CD4-positive, alpha-beta T cell treated with Interleukin-6 for 4 hours (primary cell): ENCODE measurements at places on chromosomes 7 and 10.

- no peak for DNase-seq
Observed at GRCh38 chr7:15418264-15418663, 143.6 kb downstream of the AGMO start.

- DNase-seq, result no peak
Observed at GRCh38 chr10:114650266-114650665, 7.8 kb downstream of the ABLIM1 start.

DNA sequence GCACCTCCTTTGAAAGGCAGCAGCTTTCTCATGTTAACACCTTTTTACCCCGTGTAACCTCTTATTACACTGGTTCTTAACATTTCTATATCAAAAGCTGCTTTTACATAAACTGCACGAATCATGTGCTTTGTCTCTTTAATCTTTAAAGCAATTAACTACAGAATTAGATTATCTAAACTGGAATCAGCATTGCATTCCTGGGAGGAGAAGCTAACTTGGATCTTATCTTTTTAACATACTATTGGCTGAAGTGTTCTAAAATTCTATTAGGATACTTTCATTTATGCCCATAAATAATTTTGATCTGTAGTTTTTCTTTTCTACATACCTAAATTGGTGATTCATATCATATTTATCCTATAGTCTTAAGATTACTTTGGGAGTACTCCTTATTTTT is 428.4 kb upstream of the IGFBP3 start:
- no peak for DNase-seq

DNA sequence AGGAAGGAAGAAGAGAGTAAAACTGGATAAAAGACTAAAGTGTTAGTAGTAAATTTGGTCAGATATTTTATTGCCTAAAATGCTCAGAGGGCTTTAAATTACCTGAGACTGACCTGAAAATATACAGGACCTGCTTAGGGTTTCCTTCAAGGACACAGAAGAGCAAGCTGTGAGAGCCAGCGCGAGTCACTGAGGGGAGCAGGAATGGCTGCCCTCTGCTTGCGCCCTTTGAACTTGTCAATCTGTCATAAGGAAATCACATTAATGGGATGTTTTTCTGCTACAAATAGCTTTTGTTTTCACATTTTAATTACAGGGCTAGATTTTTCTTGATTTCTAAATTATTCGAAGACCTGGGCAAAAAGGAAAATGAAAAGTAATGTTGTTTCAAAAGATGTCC is 26.9 kb downstream of the DNAJB9 start:
- DNase-seq, result no peak

DNA sequence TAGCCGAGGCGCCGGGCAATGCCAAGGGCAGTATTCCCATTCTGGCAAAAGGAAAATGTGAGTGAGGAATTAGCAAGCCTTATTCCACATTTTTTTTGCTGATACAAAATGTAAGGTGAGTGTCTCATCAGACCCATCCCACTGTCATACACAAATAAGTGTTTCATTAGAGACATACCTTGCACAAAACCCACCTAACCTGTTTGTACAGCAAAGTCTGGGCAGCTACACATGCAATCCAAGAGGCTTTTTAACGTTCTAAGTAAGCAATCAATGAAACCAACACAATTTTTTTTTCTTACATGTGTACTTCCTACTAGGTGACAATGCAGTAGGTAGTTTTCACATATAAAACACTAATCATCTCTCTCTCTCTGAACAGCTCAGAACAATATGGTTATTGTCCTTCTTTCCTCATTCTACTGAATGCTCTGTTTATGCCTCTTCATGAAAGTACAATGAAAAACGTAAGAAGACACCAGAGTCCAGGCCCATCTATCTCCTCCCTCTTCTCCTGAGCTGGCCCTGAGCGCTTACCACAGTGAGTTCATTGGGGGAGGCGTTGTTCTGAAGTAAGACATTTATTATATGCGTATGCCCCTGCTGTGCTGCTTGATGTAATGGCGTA is 217.2 kb downstream of the ANK3 start:
- DNase-seq, result no peak

DNA sequence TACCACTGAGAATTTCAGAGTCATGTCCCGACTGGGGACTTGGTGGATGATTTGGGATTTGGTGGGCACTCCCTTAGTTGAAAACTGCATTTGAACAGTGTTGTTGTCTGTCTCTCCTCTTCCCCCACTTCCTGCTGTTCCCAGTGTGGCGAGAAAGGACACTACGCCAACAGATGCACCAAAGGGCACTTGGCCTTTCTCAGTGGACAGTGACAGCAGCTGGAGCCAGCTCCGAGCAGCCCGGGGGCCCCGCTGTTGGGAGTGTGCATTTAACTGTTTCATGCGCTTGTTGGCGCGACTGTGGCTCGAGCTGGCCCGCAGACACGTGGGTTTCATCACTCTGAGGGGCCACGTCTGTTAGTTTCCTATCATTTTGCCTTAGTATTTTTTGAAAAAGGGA is 9.7 kb downstream of the ATP5MF start:
- no peak for DNase-seq
